Esophagus muscularis mucosa (tissue), 4 donors: ENCODE measurements at places on chromosomes 7 and 10. TPM values are rescaled to one million over a fixed set of nuclear protein-coding genes. Genes with fewer than 3 reads are reported as not detected.
A peak's percentile ranks its signal among the peaks of the same experiment; 100 is the strongest.

GRCh38 chr7:137664846-137665245 lies 181.9 kb downstream of the DGKI start:
- DNase-seq, result no peak

DNA sequence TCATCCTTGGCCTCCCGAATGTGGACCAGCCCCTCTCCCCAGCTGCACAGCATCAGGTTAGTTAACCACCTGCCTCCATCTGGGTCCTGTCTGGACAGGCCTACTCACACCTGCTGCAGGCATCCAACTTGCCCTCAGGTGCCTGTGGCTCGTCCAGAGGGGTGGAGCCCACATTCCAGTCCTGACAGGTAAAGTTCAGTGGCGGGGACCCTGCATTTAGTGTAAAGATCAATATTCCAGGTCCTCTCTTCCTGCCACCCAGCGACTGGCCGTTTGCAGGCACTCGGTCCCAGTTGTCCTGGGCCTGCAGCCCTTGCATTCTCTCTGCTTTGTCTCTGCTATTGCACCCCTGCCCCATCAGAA lies 15.0 kb downstream of the HTRA1 start:
- DNase-seq, result no peak

GRCh38 chr10:16995867-16996529 lies 133.6 kb downstream of the CUBN start:
- DNase-seq, result no peak

The PVRIG gene
- total RNA-seq, result 0.23 TPM

DNA sequence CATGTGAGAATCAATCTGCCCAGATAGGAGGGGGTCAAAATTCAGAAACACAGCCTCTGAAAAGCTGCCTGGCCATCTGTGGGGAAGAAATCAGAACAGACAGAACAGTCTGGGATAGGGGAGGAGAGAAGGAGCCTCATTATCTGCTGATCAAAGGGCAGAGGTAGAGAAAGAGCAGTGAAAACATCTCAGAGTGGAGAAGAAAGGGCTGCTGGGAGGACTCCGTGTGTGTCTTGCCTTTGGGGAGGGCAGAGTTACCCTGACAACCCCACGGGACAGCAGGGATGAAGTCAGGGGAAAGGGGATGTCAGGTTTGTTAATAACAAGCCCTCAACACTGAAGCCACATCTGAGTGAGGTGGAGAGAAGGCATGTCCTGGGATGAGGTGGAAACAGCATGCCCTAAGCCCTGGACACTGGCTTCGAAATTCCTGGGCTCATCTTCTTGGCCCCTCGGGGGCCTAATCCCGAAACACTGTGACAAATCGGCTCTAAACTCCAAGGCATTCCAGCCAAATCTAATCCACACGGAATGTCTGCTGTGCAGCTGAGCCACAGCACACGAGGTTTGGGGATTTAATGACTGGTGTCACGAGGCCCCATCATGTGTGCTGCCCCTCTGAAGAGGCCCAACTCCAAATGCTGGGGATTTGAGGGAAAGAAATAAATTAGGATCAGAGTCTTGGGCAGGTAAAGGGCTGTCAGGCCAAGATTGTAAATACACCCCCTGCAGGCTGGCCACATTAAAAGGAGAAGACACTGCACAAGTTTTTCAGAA lies 82.8 kb upstream of the FGFR2 start:
- no peak for DNase-seq

The VGF gene
- 0.26 TPM for total RNA-seq

DNA sequence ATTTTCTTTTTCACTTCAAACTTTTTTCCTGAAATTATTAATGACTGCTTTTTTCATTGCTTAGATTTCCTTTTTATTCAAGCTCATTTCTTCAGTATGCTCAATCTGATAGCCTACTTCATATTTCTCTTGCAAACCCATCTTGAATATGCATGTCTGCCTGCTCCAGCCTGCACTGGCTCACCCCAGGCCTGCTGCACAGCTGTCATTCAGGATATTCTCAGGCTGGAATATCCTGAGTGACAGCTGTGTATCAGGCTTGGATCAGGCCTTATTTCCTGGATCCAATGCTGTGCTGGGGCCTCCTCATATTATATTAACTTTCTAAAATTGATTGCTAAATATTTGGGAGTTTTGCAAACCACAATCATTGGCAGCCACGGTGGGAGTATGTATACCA lies 120.2 kb upstream of the TNS3 start:
- no peak for DNase-seq

The GIMAP1 gene
- total RNA-seq, result 13.0 TPM

DNA sequence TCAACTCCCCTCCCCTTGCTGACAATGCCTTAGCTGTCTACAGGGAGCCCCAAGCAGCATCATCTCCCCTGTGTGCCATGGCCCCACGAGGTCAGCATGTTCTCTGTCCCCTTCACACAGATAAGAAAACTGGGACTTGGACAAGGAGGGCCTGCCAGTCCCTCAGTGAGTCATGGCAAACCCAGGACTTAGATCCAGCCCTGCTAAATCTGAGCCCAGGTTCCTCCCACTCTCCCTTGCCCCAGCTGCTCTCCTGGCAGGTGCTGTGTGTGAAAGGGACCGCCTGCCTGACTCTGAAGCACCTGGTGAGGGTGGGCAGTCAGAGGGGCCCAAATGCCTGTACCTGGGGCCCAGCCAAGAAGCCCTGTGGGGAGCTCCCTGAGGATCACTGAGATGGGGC lies 7.4 kb downstream of the CRHR2 start:
- DNase-seq, result no peak

- no peak for DNase-seq
Measured at GRCh38 chr7:100801833-100802568, 25.3 kb downstream of the EPHB4 start.

DNA sequence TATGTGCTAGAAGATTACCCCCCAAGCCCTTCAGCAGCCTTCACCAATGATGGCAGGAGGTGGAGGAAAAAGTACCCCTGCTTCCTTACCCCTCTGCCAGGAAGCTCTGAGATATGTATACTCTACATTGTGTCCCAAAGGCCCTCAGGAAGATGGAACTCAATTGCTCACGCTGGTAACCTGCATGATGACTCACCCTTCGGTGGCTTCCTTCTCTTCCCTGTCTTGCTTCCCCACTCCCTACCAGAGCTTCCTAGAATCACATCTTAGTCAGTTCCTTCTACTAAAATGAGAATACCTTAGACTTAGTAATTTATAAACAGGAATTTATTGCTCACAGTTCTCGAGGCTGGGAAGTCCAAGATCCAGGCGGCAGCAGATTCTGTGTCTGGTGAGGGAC lies 405.6 kb downstream of the TYW1 start:
- no peak for DNase-seq

DNA sequence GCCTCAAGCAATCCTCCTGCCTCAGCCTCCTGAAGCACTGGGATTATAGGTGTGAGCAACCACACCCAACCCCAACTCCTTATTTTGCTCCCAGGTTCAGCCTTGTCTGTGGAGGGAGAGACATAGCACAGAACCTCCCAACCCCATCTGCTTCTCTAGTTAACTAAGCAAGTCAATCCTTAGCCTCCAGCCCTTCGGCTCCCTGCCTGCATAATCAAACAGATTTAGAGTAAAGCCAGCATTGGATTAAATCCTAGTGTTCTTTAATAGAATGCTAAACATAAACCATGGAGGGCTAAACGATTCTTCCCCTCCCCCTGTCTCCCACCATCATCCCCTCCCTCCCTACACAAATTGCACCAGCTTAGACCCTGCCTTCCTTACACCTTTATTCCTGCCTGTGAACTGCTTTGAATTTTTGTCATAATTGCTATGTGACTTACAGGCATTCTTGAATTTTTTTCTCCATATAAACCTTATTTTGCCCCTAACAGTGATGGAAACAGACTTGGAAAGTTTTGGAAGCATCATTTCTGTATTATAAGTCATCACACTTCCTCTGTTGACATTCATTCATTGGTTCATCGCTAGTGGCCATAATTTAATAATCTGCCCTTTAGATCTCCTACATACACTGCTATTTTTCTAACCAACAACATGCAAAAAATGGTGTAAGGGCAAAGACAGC lies 72.6 kb upstream of the TOMM7 start:
- DNase-seq, result no peak

The IL2RA gene
- 0.39 TPM for total RNA-seq

The PRSS37 gene
- not detected for total RNA-seq

The JAKMIP3 gene
- total RNA-seq, result 1.1 TPM

The ASZ1 gene
- not detected for total RNA-seq

DNA sequence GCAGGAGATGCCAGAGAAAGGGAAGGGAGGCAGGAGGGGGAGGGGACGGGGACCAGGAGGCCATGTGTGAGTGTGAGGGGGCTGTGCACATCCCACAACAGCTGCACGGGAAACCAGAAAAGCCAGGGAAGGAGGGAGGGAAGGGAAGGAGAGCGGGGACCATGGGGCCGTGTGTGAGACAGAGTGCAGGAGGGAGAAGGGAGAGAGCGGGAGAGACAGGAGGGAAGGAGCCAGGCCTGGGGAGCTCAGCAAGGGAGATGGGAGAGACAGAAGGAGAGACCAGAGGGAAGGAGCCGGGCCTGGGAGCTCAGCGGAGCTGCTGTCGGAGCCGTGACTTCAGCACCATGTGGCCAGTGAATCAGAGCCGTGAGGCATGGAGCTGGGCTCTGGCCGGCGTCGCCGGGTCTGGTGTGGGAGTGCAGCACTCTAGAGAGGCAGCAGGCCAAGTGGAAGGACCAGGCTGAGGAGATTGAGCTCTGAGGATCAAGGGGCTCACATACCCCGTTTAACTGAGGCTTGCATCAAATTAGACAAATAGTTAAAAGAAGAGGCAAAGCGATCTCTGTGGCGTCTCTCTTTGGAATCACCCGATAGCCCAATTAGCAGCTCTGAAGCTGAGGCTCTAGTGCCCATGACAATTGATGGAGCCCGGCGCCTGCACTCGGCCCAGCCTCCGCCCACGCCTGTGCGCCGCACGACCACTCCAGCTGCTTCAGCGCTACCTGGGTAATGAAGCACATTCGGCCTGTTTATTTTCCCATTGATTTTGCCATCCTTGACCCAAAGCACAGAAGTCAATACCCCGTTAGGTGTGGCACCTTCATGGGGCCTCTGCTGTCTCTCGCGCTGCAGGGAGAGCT lies 150.4 kb downstream of the MAD1L1 start:
- no peak for DNase-seq

GRCh38 chr7:134018306-134018705 lies 108.8 kb upstream of the LRGUK start:
- no peak for DNase-seq

DNA sequence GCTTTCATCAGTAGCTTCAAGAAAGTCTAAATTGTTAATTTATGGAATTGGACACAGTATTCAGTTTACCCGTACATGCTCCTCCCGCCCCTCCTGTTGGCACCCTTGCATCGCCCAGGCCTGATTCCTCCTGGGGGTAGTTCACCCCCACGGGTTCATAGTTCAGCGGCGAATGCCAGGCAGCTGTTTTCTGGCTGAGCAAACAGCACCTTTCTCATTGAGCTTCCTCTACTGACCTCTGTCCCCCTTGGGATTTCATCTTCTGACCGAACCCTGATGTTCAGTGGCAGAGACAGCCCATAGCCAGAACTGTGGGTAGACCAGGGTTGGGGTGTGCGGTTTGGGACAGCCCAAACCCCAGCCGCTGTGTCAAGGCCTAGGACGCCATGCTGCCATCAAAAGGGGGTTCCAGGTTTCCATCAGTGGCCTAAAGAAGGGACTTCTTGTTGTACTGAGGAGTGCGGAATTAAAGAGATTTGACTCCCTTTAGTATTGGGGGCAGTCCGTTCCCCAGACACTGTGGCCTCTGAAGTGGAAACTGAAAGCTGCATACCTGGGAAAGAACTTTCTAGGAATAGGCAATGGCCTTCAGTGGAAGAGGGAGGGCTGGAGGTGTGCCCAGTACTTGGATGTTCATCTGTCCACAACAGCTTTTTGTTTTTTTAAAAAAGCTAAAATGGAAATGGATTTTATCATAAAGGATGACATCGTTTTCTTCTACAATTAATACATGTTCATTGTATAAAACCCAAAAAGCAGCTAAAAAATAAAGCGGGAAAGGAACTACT lies 19.0 kb downstream of the MDH2 start:
- no peak for DNase-seq

- DNase-seq, result no peak
Measured at GRCh38 chr7:50418086-50418515, 32.0 kb downstream of the FIGNL1 start.

- no peak for DNase-seq
Measured at GRCh38 chr7:100875356-100875751, 451 bp downstream of the SRRT start.

DNA sequence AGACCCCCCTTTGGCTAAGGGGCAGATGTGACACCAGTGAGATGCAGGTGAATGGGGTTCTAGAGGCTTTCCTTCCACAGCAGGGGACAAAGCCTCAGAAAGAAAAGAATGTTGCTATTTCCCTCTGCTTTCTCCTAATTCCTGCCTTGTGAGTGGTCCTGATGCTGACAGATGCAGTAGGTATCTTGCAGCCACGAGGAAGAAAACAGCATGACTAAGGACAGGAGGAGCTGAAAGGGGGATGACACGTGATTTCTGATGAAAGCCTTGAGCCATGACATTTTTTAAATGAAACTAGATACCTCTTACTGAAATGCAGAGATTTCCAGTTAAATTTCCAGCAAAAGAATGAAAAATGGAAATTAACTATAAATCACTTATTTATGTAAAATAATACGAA lies 92.4 kb downstream of the C1GALT1 start:
- peak; percentile 39 for DNase-seq

- DNase-seq, result no peak
Measured at GRCh38 chr7:157565201-157565626, 228.4 kb downstream of the DNAJB6 start.

The PON3 gene
- not detected for total RNA-seq

DNA sequence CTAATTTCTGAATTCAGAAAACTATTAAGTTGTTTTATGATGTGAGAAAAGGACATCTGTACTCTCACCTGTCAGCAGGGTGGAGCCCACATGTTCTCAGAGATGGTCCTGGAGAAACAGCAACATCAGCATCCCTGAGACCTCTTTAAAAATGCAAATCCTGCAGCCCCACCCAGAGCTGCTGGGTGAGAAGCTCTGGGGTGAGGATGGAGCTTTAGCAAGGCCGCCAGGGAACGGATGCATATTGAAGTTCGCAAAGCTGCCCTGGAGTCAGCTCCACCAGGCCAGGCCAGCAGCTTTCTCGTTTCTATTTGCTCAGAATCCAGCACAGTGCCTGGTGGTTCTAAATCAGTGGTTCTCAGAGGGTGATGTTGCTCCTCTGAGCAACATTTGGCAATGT lies 49.1 kb downstream of the PRKCQ start:
- DNase-seq, result peak; percentile 84
